ENCODE measurements at places on chromosomes 3 and 15. TPM values are rescaled to one million over a fixed set of nuclear protein-coding genes. Genes with fewer than 3 reads are reported as not detected.

The CPA3 gene
- polyA plus RNA-seq = not detected

The CSNK1G1 gene
- polyA plus RNA-seq = 18.5 TPM

The MKRN3 gene
- not detected for polyA plus RNA-seq

The KLHL6 gene
- 2.2 TPM for polyA plus RNA-seq

The SMAD6 gene
- polyA plus RNA-seq = not detected

The FGF7 gene
- polyA plus RNA-seq = not detected

The MORC1 gene
- polyA plus RNA-seq = not detected

The UQCC5 gene
- 27.2 TPM for polyA plus RNA-seq

The AMOTL2 gene
- polyA plus RNA-seq = not detected

The RTP3 gene
- not detected for polyA plus RNA-seq

The TRAT1 gene
- 2.4 TPM for polyA plus RNA-seq

The CAPN7 gene
- polyA plus RNA-seq = 19.4 TPM

The IQCH gene
- 0.27 TPM for polyA plus RNA-seq

The CNTN3 gene
- polyA plus RNA-seq = not detected

- no peak for DNase-seq
Observed at GRCh38 chr3:180018543-180018942, 18.2 kb downstream of the PEX5L start.

- no peak for DNase-seq
Observed at GRCh38 chr3:87179642-87180041, 47.5 kb upstream of the CHMP2B start.

DNA sequence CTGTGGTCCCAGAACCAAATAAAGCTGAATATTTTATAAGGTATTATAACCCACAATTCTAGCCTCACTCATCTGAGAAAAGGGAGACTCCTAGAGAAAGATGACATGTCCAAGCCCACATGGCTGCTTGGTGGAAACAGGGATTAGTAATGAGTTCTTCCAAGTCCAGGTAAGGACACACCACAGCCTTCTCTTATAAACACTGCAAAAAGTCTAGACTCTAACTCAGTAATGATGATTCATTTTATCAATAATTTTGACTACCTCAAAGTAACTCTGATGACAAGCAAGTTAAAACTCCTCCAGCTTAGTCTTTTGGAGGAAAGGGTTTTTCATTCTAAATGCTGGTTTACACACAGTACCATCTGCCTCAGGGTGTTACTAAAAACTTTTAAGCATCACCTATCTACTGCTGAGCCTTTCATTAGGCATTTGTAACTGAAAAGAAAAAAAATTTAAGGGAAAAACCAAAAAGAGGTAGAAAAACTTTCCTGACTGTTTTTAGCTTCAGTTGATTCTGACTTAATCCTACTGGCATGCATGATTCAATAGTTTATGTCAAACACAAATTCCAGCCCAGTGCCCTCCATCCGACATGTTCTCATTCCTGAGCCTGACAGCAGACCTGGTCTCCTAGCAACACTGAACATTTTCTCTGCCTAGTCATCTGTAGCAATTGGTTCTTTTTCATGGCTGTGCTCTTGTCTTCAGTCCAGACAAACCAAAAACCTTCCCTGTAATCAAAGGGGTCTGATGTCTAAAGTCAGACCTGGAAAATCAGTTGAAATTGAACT is 43.9 kb downstream of the P3H2 start:
- DNase-seq = no peak

- no peak for DNase-seq
Observed at GRCh38 chr3:196163666-196164493, 47.3 kb downstream of the ZDHHC19 start.

- DNase-seq = peak; percentile 14
Observed at GRCh38 chr15:62390791-62391640, 225.9 kb upstream of the C2CD4B start.

- no peak for DNase-seq
Observed at GRCh38 chr3:20108869-20109268, 68.6 kb downstream of the KAT2B start.

GRCh38 chr3:193168931-193169330 is 72.1 kb upstream of the PLAAT1 start:
- DNase-seq = no peak

DNA sequence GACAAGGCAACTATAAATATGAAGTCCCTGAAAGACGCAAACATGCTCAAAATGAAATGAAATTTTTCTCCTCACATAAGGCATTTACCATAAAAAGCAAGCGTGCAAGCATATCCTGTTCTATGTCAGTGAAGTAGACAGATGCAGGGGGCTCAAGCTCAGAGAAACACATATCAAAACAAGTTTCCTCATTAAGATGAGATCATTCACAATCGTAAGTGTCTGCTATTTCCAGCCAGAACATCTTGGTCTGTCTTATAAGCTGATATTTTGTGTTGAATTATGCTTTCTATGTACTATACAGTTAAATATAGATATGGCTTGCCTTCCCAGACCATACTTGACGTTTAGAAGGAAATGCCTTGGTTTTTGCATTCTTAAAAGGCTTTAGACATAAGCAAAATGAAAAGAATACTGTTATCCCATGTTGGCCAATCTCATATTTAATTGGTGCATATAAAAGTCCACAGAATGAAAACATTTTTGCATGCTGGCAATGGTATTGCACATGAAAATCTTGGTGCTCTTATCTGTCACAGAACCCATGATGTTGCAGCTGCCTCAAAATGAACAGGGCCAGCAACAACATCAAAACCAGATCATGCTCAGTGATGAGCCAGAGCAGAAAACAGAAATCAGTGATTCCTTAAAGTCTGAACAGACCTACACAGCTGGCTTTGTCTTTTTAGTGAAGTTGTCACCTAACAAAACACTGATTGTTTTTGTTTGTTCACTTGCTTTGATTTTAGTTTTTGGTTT is 65.4 kb downstream of the SIDT1 start:
- no peak for DNase-seq

GRCh38 chr3:86914670-86915069 is 76.3 kb downstream of the VGLL3 start:
- DNase-seq = no peak

DNA sequence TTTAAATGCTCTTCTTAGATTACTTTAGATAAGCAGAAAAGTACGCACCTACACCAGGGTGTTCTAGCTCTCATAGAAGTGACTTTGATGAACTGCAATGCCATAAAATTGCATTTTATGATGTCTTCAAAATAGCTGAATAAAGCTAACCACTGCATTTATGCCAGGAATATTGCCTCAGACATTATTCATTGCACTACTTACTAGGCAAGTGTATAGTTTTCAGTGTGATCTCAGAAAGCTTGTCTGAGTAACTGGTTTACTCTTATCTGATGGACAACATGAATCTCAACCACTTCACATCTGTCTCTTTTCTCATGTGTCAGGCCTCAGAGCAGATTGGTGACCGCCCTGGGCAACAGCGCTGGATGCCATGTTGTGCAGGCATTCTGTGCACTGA is 119.3 kb upstream of the SLC2A2 start:
- DNase-seq = no peak

DNA sequence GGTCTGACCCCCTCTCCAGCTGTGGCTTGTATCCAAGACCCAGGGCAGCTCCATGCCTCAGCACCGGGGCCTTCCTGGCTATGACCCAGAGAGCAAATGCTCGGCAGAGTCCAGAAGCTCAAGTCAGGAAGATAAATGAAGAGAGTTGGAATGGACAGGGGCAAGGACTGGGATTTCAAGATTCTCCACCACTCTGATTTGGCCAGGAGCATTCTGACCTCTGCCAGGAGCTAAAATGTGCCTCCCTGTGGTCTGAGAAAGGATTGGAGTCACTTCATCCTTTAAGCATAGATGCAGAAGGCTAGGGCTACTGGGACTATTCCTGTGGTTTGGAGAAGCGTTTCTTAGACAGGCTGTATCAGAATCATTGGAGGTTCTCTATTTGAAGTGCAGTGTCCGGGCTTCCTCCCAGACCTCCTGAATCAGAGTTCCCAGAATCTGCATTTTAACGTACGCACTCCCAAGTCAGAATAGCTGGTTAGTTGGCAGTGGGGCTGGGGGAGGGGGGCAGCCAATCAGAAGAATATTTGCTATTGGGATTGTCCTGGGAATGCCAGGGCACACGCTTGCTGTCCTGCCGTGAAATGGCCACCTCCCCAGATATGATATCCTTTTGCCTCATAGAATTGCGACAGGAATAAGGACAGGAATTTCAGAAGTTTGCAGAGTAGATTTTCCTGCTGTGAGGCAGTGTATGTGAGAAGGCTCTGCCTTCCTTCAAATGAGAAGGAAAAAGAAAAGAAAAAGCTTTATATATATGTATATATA is 57.4 kb downstream of the HRH1 start:
- DNase-seq = no peak

GRCh38 chr15:51425517-51426040 is 84.1 kb downstream of the GLDN start:
- DNase-seq = no peak

DNA sequence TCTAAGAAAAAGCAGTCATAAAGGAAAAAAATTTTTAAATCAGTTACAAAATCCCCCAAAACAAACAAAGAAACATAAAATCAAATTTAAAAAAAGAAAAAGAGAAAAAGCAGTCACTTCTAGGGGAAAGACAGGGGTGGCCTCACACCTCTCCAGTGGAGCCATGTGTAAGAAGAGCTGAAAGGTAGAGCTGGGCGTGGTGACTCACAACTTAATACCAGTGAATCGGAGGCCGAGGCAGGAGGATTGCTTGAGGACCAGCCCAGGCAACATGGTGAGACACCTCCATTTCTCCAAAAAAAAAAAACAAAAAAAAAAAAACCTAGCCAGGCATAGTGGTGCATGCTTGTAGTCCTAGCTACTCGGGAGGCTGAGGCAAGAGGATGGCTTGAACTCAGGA is 14.7 kb downstream of the MESD start:
- no peak for DNase-seq

- peak; percentile 51 for DNase-seq
Observed at GRCh38 chr3:108489776-108490175, 20.6 kb downstream of the MYH15 start.

DNA sequence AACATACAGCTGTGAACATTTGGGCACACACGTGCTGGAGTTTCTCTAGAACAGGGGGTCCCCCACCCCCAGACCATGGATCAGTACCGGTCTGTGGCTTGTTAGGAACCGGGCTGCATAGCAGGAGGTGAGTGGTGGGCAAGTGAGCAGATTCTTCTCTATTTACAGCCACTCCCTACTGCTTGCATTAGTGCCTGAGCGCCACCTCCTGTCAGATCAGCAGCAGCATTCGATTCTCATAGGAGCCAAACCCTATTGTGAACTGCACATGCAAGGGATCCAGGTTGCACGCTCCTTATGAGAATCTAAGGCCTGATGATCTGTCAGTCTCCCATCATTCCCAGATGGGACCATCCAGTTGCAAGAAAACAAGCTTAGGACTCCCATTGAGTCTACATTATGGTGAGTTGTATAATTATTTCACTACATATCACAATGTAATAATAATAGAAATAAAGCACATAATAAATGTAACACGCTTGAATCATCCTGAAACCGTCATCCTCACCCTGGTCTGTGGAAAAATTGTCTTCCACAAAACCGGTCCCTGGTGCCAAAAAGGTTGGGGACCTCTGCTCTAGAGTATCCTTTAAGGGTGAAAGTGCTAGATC is 25.8 kb downstream of the CHRM5 start:
- DNase-seq = no peak

DNA sequence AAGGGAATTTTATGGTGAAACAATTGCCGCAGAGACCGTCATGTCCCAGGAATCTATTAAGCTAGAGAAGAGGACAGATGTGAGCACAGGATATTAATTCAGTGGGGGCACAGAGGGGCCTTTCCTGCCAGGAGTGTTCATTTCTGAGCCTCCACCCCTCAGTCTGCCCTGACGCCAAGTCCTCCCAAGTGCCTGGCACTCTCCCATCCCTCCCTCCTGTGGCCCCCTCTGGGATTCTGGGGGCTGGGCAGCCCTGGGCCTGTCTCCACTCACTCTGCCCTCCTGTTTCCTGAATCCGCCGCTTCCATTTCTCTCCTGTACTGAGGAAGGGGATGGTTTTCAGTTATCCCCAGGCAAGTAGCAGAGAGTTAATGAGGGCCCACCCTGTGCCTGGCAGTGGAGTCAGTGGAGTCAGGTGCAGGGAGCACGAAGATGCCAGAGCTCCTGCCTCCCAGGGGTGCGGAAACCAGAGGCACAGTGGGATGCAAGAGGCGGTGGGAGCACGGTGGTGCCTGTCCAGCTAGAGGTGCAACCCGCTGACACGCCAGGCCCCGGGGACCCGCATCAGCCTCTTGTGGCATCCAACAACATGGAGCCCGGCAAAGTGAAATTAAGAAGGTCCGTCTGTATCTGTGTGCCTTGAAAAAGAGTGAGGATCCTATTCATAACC is 212.5 kb downstream of the XXYLT1 start:
- no peak for DNase-seq

- no peak for DNase-seq
Observed at GRCh38 chr3:135079095-135079494, 284.0 kb downstream of the EPHB1 start.

DNA sequence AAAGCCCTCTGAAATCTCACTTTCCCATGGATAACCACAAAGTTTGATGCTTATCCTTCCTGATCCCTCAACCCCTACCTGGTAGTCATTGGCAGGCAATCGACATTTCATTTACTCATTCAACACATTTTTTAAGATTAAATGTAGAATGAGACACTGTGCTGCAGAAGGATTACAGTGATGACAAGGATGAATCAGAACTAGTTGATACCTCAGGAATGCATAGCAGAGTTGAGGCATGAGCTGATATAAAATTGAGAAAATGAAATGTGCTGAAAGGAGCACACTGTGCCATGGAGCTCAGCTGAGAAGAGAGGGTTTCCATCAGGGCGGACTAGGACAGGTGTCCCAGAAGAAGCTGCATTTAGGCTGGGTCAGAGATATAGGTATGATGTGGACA is 48.9 kb upstream of the ACTL6A start:
- DNase-seq = no peak

GRCh38 chr15:65945616-65946015 is 76.3 kb downstream of the RAB11A start:
- no peak for DNase-seq

- no peak for DNase-seq
Observed at GRCh38 chr3:184648636-184649035, 63.2 kb downstream of the MAGEF1 start.

DNA sequence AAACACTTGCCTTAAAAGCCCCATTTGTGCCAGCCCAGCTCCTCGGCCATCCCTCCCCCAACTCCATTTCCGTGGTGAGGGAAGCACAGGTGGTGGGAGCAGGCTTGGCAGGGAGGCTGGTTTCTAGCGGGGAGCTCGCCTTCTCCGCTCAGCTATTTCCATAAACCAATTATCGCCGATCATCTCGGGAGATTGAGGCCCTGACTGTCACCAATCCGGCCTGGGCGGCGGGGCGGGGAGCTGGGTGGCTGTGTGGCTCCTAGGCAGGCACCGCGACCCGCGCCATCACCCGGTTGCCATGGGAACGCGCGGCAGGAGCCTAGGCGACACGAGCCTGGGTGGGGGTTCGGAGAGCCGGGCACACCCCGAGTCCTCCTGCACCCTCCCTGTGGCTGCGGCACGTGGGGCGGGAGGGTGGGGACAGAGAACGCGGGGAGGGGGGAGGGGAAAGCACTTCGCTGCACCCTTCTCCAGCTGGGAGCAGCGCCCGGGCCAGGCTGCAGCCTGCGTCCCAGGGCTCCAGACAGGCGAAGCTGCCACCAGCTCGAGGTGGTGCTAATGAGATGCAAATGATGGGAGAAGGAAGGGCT is 9.3 kb downstream of the CCDC33 start:
- DNase-seq = no peak

GRCh38 chr15:43541785-43542184 is 24.4 kb downstream of the MAP1A start:
- DNase-seq = no peak
